ENCODE measurements at places on chromosomes 3 and 15.

DNA sequence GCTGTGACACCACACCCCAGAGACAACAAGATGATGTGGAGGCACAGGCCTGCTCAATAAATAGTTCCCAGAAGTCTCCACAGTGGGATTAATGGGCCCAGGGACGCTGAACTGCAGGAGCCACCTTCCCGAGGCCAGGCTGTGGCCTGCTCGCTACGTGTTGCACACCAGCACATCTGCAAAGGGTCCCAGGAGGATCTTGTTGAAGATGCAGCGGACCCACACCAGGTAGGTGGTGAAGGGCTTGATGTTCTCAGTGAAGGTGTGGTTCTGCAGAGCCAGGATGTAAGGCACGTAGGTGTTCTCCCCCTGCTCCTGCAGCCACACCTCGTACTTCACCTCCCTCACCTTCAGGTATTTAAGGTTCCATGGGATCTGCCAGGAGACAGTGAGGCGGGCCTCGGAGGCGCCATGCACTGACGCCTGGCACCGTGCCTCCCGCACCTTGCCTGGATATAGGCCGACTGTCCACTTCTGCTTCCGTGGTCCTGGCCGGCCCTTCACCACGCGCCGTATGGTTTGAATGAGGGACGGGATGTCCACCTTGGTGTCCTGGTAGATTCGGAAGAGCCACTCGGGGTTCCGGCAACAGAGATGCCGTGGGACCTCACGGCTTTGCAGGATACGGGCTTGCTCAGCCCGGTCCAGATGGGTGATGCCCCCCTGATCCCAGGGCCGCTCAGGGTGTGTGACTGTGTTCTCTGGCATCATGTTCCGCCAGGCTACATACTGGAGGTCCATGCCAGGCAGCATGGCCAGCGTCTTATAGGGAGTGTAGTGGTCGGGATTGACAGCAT, 26.1 kb downstream of the POMGNT2 start:
- no peak for DNase-seq

GRCh38 chr15:63156086-63156710, 1.1 kb downstream of the RPS27L start:
- DNase-seq: no peak

DNA sequence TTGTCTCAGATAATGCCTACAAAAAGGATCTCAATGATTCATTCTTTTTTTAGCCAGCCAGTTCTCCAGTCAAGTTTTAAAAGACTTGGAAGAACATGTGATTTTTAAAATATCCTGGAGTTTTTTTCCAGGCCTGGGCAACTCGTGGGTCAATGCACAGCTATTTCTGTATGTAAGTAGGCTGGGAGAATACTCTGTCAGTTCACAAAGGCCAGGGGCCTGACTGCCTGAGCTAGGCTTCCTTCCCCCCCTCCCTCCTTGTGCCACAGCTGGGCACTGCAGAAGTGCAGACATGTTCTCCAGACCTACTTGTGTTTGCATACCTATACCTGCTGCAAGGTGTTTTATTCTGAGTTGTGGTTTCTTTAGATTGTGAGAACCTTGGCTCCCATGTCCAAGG, 43.7 kb downstream of the CTDSPL start:
- no peak for DNase-seq

GRCh38 chr3:16205156-16205870, 30.8 kb downstream of the GALNT15 start:
- no peak for DNase-seq

DNA sequence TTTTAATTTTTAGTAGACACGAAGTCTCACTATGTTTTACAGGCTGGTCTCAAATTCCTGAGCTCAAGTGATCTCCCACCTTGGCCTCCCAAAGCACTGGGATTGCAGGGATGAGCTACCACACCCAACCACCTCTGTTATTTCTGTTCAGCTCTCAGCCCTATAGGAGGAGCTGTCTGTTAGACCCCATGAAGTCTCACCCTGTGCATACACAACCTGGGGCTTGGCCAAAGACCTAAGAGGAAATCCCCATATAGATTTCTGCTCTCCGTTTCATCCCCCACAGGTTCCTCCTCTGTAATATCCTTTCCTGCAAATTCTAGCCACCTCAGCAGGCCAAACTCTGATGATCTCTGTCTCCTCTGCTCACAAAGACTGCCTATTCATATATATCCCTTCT, 56.6 kb upstream of the CTDSPL2 start:
- DNase-seq: no peak

DNA sequence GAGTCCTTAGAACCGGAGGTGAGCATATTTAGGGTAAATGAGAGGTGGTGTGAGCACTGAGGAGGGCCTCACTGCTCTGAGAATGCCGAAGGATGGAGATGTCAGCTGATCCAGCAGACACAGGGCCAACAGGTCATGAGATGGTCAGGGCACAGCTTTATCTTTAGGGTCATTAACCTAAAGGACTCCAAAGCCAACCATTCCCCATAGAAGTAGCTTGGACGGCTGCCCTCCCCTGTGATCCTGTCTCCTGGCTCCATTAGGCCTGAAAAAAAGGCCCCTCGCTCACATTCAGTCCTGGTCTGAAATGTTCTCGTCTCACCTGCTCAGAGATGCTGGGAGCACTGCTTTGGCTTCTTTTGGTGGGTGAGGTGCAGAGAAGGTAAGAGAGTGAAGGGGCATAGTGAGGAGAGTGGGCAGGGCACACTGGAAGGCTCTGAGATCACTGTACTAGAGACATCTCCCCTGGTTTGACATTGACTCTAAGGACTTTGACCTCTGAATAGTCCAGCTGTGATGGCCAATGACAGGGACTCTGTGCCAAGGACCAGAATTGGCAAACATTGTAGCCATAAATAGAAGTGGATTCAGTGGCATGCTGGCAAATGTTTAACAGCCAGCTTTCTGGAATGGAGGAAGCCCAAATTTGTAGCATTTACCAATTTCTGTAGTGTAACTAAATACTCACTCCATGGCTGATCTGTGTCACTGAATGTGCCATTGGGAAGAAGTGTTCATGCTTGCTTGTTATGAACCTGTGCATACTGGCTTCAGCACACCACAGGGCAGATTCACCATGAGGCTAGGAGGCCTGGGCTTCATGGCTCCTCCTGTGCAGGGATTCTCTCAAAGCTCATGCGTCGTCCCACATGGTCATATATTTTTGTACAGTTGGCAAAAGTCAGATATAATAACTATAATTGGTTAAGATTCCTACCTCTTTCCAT, 76.2 kb upstream of the MRPS22 start:
- no peak for DNase-seq

DNA sequence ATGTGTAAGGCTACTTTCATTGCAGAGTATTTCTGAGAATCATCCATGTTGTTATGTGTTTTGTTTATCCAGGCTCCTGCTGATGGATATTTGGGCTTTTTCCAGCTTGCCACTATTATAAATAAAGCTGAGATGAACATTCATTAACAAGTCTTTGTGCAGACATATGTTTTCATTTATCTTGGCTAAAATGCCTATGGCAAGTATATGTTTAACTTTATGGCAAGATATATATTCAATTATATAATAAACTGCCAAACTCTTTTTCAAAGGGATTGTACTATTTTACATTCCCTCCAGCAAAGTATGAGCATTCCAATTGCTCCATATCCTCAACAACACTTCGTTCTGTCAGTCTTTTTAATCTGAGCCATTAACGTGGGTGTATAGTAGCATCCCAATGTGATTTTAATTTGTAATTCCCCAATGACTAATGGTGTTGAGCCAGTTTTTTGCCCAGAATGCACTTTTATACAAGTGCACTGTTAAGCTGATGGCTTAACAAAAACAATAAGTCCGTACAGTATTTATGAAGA, 452.4 kb downstream of the SHQ1 start:
- DNase-seq: peak; percentile 5

DNA sequence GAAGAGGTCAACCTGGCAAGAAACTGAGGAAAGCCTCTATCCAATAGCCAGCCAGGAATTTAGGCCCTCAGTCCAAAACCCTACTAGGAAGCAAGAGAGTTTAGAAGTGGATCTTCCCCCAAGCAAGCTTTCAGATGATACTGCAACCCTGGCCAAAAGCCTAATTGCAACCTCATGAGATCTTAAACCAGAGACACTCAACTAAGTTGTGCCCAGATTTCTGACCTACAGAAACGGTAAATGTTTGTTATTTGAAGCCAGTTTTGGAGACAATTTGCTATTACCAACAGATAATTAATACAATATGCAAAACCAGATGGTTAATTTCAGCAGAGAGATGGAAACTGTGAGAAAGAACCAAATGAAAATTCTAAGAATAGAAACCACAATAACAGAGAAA, 21.7 kb upstream of the SUSD5 start:
- DNase-seq: no peak

- no peak for DNase-seq
Observed at GRCh38 chr3:24713516-24713915, 218.9 kb upstream of the THRB start.

DNA sequence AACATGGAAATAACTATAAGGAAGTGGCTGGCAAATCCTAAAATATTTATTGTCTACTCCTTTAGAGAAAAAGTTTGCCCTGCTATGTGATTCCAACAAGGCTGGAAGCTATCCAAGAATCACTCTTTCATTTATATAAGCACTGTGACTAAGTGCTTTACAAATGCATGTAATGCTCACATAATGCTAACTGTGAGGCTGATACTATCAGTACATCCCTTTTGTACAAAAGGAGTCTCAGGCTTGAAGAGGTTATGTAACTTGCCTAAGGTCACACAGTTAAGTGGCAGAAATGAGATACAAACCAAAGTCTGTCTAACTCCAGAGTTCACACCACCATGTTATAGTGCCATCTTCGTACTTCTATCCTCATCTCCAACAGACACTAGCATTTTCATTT, 17.0 kb downstream of the TOPBP1 start:
- DNase-seq: peak; percentile 42

DNA sequence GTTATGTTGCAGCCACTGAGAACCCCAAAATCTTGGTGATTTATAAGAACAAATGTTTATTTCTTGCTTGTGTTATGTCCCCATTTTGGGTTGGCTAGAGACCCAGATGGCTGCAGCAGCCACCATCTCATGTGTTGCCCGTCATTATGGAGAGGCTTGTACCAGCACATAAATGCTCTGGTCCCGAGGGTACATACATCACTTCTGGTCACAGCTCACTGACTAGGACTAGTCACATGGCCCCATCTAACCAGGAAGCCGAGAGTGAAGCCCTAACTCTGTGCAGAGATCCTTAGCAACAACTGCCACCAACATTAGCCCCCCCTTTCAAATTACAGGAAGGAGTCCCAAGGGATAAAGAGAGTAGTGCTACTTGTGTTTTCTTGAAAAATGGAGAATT, 25.5 kb upstream of the HACD2 start:
- DNase-seq: no peak

GRCh38 chr15:57356178-57356577, 20.1 kb upstream of the CGNL1 start:
- DNase-seq: no peak

DNA sequence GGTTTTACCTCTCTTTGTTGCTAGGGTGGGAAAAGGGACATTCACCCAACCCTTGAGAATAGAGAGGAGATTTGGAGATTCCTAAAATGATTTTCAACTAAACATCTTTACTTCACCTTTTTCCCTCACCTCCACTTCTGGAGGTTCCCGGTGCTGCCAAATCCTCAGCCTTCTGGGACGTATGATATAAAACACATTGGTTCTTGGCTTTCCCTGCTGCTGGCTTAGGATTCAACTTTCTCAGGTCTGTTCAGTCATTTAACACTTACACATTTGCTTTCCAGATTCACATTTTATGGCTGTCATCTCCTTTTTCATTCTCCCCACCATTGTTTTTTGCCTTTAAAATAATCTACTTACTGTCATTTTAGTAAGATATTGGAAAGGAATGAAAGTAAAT, 106.6 kb downstream of the PIK3R4 start:
- DNase-seq: no peak

DNA sequence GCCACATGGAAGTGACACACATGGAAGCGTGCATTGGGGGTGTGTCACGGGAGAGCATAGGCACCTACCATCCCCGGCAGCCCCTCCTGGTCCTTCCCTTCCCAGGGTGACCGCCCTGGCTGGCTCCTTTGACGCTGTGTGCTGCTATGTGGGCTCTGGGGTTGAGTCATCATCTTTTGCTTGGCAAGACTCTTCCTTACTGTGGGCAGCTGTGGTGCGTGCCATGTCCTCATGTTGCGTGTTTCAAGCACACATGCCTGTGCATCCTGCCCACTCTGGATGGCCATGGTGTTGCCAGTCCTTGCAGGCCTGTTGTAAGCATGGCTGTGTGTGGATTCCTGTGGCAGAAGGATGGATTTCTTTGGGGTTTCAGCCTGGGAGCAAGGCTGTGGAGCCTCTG, 14.0 kb downstream of the PLXNA1 start:
- DNase-seq: no peak

DNA sequence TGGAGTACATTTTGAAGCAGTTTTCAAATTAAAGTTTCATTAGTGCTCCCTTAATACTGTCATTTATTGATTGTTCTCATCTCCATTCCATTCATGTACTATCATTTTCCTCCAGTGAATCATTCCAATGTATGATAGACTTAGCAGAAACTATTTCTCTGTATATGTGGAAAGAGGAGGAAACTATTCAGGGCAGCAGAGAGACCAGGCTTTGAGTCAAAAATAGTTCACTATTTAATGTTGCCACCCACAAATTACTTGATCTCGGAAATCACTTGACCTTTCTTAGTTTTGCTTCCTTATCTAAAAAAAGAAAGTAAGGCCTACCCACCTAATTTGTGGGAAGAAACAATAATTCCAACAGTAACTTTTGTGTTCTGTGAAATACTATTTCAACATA, 610.5 kb upstream of the ZNF385D start:
- DNase-seq: no peak

DNA sequence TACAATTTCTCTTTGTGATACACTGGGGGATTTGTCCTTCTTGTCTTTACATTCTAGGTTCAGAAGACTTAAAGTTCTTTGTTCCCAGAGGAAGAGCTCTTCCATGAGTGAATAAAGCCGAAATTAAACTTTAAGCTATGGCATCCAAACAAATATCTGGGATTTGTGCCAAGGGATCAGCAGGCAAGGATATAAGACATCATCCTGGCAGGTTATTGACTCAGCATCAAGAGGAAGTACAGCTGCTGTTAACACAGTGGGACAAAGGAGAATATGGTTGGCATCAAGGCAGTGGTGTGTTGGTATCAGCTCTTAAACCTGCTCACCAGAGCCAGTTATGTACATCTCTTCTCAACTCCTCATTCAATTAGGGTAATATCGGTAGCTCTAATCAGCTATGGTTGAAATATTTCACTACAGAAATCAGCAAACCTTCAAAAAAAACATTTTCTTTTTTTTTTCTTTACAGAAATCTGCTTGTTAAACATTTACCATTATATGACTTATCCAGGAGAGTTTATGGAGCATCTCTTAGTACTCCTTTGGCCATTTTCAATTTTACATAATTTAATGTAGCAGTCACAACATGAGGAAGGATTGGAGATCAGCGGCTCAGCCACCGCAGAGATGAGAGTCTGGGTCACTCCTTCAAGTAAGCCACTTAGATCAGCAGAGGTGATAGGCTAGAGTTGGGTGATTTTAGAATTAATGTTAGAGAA, 1198.6 kb upstream of the EPHA6 start:
- DNase-seq: no peak

GRCh38 chr15:77623755-77624524, 8.8 kb downstream of the LINGO1 start:
- no peak for DNase-seq
